ENCODE measurements at places on chromosomes 11 and 22.
A peak's percentile ranks its signal among the peaks of the same experiment; 100 is the strongest.

DNA sequence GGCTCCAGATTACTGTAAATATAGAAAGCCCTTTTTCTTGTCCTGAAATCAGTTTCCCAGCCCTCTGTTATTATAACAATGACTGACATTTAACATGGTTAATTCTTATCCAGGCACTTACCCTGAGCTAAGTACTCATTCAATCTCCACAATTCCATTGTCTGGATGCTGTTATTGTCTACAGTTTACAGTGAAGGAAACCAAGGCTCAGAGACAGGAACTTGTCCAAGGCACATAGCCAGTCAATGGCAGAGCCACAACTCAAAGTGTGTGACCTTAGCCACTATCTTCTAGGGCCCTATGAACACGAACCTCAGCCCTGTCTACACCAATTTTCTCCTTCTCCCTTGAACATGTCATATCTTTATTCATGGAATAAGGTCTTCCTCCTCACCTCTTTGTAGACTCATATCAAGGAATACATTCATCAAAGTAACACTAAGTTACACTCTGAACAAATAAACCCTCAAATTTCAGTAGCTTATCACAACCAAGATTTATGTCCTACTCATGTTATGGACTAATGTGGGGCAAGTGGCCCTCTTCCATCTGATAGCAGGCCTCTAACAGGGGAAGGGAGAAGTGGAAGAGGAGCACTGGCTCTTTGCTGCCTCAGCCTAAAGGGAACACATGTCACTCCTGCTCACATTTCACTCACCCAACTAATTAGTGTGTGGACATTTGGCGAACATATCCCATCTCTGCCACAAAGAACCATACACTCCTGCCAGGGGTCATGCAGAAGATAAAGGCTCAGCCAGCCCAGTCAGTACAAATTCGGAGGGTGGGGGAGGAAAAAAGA is 39.3 kb upstream of the APLNR start:
- no peak for DNase-seq

- peak; percentile 29 for DNase-seq
Observed at GRCh38 chr11:15189641-15190365, 75.1 kb downstream of the INSC start.

GRCh38 chr11:64661146-64661545 is 61.9 kb downstream of the NRXN2 start:
- DNase-seq: peak; percentile 62

GRCh38 chr11:34252651-34253050 is 105.2 kb downstream of the ABTB2 start:
- DNase-seq: no peak

GRCh38 chr22:46748206-46748907 is 10.3 kb upstream of the CERK start:
- DNase-seq: no peak

DNA sequence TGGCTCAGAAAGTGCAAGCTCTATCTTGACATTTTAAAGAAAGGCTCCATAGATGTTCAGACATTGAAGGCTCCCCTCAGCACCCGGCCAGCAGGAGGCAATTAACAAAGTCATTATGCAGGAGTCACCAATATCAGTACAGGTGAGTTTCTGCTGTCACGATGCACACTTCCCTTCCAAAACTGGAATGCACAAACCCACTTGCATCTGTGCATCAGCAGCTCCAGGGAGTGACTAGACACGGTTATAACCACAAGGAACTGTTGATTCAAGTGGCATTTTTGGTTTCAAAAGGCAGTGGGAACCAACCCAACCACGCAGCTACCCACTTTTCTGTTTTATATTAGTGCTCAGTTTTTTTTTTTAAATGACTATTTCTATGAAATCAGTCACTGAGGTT is 293.9 kb upstream of the NARS2 start:
- DNase-seq: no peak

GRCh38 chr11:66728693-66729385 is at the start of gene SPTBN2:
Gene SPTBN2 (minus strand): TSS chr11:66729216. CDS start chr11:66721240, 7,976 bp downstream.
- no peak for DNase-seq

DNA sequence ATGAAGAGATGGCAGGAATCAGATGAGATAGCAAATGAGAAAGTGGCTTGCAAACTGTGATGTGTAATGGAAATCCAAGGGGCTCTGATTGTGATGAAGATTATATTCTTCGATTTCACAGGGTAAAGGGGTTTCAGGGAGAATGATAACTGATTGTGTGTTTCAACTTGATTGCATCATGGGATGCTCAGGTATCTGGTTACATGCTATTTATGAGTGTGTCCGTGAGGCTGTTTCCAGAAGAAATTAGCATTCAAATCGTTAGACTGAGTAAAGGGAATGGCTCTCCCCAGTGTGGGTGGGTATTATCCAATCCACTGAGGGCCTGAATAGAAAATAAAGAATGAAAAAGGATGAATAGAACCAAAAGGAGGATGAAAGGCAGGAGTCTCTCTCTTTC is 278.7 kb upstream of the LARGE1 start:
- DNase-seq: no peak

DNA sequence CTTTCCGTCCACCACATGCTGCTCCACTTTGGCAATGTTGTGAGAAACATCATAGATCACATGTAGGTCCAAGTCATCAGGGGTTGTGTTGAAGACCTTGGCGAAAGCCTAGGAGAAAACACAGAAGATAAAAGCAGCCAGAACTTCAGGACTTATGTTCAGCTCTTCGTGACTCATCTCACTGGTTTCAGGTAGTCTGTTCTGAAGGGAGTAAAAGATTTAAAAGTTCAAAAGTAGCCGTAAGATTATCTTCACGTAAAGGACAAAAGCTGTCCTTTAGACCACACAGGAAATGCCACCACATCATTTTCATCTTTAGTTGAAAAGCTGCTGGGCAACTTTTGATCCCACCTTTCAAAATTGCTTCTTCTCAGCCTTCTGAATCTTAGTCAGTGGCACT is 16.9 kb downstream of the RTCB start:
- no peak for DNase-seq

DNA sequence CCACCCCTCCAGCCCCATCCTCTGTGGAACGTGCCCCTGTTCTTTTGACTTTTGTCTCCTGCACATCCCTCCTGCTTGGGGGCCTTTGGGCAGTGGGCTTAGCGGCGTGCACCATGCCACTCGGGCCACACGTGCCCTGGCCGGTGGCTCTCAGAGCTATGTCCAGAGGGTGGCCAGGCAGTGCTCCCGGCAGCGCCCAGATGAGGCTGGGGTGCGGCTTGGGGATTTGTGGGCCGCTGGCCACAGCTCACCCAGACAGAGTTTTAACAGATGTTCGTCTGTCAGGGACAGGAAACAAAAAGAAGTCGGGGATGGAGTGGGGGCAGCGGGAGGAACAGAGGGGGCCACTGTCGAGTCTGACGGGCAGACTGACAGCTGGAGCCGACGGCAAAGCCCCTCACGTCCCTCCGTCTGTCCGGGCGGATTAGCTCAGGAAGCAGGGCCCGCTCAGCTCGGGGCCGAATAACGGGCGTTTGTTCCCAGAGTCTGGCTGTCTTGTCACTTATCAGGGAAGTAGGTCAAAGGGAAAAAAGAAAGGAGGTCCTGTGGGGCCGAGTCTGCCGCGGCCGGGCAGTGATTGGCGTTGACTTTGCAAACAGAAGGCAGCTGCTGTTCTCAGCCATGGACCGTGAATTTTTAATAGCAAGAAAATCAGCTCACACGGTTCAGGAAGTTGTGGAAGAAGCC is 61.6 kb downstream of the LRP5 start:
- peak; percentile 15 for DNase-seq

DNA sequence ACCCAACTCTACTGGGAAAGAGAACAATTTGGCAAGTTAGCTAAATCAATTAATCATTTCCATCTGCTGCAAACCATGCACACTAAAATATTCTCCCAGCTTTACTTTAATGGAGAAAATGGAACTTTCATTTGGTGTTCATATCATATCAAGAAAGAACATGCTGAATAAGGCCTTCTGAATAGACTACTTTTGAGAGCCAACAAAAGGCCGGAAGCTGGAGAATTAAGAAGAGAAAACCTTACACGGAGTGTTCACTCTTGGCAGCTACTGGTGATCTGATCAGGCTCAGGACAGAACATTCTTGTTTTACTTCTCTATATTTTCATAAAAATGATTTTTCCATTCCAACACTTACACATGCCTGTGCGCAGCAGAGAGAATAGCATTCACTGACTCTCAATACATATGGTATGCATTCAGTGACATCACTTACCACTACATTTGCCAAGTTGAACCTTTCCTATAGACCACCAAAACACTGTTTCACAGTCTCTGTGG is 165.3 kb downstream of the TTC28 start:
- no peak for DNase-seq

DNA sequence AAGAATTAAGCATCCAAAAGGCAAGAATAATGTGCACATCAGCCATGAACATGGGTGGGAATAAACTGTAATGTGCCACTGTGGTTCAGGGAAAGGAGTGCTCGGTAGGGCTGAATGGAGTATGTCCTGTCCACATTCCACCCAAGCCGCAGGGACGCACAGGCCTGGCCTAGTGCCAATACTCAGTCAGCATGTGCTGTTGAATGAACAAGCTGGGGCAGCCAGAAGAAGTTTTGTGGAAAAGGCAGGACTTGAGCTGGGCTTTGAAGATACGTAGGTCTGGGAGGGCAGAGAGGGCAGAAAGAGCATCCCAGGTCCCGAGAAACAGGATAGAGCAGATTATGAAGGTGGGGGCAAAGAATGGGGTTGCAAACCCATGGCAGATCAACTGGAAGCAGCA is 60.0 kb upstream of the PLET1 start:
- peak; percentile 89 for DNase-seq

DNA sequence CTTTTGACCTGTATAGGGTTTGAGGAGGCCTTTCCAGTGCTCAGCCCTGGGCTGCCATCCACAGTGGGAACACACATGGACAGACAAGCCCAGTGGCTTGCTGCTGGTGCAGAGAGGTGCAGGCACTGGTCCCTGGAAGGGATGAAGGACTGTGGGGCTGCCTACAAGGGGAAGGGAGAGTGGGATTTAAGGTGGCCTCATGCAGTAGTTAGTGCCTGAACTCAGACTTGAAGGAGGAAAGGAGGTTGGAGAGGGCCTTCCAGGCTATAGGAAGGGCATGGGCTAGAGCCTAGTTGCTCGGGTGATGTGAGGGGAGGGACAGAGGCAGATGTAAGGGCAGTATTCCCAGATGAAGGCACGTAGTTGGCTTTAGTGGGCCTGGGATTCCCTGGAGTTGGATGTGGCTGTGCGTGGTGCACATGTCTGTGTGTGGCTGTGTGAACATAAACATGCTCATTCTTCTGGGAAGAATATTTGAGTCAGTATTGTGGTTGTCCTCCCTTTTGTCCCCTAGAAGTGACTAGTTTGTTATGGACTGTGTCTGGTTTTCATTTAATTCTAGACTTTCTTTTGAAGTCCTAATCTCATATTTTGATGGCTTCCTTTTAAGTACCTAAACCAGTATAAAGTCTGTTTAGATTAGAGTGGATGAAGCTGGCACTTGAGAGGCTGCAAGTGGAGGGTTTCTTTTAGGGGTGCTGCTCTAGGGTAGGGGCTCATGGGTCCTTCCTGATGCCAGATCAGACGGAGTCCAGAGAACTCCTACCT is 18.4 kb downstream of the YDJC start:
- no peak for DNase-seq

DNA sequence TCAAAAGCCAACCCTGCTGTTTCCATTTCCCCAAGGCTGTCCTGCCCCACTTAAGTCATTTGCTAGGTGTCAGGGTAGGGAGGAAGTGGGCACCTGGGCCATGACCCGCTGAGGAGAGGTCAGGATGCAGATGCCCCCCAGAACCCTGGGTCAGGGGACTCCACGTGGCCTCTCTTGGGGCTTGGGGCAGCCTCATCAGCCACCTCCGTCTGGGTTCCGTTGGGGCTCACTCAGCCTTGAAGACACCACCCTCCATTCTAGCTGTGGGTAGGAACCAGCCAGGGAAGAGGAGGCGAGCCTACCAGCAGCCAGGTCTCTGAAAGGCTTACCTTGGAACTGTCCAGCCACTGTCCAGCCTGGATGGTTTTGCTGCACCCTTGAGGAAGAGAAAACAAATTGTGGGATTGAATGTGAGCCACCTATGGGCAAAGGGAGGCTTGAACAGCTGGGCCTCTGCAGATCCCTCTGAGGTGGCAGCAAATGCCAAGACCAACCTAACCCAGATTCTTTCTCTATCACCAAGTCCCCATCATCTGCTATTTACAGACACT is 2.5 kb downstream of the APOL4 start:
- no peak for DNase-seq

Data from IMR-90 (cell line).